ENCODE measurements at places on chromosomes 13 and 19. TPM values are rescaled to one million over a fixed set of nuclear protein-coding genes. Genes with fewer than 3 reads are reported as not detected.

- no peak for DNase-seq
Measured at GRCh38 chr13:43744261-43745031, 42.3 kb downstream of the ENOX1 start.

DNA sequence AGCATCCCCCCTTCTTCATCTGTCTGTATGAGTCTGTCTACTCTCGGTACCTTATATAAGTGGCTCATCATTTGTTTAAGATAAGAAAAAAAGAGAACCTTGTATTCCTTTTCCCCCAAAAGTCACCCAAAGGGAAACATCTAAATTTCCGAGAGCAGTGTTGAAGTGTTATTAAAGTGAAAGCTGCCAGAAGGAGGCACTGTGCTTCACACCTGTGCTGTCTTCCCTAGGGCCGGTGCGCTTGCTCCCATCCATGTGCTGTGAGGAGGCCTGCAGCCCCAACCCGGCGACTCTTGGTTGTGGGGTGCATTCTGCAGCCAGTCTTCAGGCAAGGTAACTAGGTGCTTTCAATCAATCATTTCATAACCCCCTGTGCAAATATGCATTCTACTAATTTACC lies 97.5 kb downstream of the TNFRSF19 start:
- DNase-seq: no peak

DNA sequence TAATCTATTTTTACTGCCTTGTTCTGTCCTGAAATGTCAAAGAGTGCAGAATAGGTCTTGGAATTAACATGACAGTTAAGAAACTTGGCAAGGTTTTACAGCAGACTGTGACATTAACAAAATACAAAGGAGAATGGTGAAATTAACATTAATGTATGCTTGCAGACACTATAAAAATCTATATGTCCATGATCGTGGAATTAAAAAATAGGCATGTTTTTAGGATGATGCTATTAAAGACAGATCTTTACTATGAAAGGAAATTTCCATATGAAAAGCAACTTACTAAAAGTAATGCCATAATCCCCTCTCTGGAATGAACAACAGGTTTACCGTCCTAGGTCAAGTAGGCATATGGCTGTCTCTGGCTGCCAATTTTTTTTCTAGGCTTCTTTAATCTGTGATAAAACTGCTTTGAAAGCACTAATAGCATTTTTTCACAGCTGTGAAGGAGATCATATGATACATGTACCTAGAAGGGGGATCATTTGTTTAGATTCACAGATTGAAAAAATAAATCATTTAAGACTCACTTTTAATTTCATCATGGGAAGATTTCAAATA lies 291.5 kb downstream of the ZNF536 start:
- DNase-seq: no peak

DNA sequence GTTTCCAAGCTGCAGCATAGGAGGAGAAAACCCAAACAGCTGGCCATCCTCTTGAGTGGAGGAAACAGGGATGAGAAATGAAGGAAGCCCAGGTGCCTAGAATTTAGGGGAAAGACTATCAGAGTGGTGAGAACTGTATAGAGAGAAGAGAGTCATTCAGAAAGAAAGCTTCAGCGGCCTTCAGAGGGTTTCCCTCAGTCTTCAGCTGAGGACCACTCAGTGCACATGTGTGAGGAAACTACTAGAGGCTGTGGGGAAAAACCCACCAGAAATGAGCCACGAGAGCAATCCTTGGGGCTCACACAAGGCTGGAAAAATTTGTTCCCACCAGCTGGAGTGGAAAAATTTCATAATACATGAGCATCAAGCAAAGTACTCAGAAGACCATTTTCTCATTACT lies 35.2 kb upstream of the CPB2 start:
- DNase-seq: no peak

- DNase-seq: no peak
Measured at GRCh38 chr13:100300243-100300642, 211.3 kb downstream of the PCCA start.

DNA sequence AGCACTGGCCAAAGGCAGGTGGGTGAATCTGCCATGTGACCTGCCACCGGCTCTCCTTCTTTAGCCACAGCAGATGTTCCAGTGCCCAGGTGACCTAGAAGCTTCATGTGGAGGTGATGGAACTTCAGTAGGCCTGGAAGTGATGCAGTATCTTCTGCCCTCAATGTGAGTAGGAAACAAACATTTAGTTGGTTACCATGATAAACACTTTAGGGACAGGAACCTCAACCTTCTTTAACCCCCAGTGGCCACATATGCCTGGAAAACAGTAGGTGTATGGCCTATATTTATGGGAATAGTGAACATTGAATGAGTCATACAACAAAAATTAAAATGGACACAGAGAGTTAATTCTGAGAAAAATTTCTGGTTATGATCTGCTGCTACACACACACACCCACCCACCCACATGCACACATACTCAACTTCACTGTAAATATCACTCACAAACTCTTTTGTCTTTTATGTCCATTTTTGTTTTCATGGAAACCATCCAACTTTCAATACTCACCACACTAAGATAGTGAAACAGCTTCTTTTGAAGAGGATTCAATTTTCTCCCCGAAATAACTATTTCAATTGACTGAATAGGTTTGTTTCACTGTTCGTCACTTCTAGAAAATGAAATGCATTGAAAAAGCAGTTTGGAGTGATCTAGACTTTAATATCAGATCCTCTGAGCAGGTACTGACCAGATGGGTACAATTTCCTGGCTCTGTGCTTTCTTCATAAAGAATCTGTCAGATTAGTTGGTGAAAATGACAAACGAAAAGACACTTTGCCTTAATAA lies 97.3 kb downstream of the STARD13 start:
- DNase-seq: no peak

MEIOSIN gene
- polyA plus RNA-seq: not detected

FIZ1 gene
- 2.6 TPM for polyA plus RNA-seq

ZNF763 gene
- 0.95 TPM for polyA plus RNA-seq

NBEA gene
- 0.03 TPM for polyA plus RNA-seq

Data from CD14-positive monocyte (primary cell).